Omental fat pad (tissue), 4 donors: ENCODE measurements at places on chromosomes 13 and 19.

DNA sequence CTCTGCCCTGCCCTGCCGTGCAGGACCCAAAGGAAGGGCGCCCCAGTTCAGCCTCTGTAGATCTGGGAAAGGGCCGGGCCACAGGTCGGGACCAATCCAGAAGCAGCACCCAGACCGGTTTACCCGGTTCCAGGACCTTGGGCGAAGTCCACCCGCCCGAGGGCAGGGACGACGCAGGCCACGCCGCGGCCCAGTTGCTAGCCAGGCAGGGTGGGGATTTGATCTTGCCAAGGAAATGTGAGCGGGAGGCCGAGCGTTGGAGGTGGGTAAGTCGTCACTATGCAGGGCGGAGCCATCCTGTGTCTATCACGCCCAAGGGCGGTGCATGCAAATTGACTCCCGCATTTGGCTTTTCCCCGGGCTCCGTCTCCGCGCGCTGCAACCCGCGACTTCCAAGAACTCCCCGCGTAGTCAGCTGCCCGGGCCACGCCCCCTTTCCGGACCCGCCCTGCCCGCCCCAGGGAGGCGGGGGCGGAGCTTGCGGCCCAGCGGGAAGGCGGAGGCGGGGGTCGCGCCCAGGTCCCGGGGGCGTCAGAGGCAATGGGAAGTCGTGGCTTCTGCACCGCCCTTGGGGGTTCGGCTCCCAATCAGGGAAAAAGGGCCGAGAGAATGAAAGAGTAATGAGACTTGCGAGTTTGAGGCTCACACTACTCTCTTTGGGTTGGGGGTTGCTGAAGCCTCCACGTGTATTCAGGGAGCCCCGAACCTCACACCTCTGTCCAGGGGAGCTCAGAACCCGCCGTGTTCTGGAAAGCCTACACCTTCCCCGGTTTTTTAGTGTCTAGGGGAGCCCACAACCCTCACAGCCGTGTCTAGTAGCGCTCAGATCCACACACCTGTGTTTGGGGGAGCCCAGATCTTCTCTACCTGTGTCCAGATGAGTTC, 12.8 kb downstream of the IER2 start:
- DNase-seq, result peak; percentile 92

- DNase-seq, result peak; percentile 9
Observed at GRCh38 chr13:112902101-112902651, 66.8 kb upstream of the MCF2L start.

GRCh38 chr19:41324921-41325639, 15.1 kb downstream of the CCDC97 start:
- DNase-seq, result no peak

- no peak for DNase-seq
Observed at GRCh38 chr13:94325650-94326049, 153.8 kb downstream of the DCT start.

GRCh38 chr13:98155475-98156109, 12.7 kb downstream of the FARP1 start:
- DNase-seq, result no peak

- DNase-seq, result no peak
Observed at GRCh38 chr19:32422435-32422834, 16.9 kb downstream of the DPY19L3 start.

DNA sequence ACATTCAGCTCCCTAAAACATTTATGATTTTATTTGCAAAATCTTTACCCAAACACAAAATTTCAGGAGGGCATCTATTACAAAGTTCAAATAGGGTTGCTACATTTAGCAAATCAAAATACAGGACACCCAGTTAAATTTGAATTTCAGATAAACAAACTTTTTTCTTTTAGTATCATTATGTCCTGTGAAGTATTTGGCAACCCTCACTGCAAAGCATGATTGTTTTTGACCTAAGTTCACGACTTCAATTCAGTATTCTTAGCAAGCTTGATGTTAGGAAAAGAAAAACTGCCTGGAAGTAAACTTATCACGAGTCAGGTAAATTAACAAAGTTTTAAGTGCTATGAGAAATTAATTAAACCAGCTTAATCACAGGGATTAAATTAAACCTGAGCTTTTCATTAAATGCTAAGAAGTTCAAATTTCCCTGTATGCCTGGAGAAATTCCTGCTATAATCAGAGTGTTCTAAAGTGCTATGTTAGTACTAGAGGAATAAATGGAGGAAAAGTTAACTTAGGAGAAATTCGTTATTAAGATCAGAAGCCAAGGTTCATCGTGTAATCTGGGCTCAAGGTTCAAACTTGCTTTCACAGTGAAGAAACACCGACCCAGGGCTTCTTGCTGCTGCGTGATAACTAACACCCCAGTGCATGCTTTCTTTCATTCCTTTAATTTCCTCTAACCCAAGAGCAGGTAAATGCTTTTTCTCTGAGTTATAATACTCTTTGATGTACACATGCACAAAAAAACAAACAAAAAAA, 298.1 kb downstream of the FOXO1 start:
- DNase-seq, result no peak

DNA sequence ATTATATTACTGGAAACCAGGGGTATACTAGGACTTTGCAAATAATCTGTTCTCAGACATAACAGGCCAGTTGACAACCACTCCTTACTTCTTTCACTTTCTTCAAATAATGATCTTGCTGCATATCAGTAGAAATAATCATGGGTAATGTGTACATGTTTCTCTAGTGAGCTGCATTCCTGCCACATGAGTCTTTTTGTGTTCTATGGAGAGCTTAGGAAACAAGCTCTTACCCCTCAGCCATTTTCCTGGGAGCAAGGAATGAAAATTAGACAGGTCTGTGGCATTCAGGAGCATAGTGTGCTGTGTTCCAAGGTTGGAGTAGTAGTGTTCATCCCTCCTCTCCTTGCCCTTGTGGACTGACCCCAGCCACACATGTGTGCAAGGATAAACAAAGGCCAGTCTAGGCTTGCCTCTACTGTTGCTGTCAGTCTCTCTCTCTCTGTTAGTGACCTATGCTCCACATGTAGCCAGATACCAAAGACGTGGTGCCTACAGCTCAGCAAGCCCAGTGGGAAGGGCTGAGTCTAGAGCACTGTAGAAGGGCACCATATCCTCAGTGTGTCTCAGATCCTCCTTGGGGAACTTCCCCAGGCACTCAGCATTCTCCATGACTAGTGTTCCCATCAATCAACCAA, 11.5 kb upstream of the OXGR1 start:
- no peak for DNase-seq

DNA sequence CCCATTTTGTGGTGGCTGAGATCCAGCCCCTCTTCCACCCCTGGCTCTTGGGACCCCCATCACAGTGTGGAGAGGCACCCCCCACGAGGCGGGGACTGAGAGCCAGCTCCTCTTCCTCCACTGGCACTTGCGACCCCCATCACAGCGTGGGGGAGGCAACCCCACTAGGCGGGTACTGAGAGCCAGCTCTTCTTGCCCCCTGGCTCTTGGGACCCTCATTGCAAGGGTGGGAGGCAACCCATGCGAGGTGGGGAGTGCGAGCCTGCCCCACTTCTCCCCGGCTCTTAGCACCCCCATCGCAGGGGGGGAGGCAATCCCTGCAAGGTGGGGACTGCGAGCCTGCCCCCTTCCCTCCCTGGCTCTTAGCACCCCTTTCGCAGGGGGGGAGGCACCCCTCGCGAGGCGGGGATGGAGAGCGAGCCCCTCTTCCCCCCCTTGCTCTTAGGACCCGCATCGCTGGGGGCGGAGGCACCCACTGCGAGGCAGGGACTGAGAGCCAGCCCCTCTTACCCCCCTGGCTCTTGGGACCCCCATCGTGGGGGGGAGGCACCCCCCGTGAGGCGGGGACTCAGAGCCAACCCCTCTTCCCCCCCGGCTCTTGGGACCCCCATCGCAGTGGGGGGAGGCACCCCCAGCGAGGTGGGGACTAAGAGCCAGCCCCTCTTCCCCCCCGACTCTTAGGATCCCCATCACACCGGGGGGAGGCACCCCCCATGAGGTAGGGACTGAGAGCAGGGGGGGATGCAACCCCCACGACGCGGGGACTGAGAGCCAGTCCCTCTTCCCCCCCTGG, 364.6 kb upstream of the SPRY2 start:
- no peak for DNase-seq

DNA sequence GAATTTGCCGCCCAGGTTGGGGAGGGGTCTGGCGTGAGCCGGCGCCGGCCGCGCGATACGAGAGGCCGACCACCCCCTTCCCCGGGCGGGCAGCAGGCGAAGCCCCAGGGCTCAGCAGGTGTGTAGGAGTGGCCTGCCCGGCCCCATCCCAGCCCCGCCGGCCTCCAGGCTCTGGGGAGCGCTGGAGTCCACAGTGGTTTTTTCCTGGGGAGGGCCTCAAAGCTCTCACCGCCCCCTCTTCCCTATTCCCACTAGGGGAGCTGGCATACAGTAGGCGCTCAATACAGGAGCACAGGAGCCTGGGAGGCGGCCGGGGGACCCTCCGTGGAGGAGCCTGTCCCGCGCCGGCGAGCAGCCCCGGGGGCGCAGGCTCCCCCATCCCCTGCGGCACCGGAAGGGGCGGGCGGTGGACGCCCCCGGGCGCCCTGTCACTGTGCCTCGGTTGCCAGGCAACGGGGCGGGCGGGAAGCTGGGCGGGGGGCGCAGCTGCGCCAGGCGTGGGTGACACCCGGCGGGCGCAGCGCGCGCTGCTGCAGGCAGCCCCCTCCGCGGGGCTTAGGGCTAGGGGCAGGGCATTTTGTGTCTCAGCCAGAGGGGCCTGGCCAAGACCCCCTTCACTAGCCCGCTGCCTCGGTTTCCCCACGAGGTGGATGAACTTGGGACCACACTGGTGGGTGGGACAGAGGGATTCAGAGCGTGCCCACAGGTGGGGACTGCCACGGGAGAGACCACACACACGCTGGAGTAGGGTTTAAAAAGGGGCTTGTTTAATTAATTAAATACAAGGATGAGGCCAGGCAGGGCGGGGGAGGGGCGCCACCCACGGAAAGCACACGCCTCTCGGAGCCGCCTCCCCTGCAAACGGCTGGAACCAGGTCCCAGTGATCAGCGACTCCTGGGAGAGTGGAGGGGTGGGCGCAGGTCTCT, 3.6 kb upstream of the REXO1 start:
- DNase-seq, result no peak

DNA sequence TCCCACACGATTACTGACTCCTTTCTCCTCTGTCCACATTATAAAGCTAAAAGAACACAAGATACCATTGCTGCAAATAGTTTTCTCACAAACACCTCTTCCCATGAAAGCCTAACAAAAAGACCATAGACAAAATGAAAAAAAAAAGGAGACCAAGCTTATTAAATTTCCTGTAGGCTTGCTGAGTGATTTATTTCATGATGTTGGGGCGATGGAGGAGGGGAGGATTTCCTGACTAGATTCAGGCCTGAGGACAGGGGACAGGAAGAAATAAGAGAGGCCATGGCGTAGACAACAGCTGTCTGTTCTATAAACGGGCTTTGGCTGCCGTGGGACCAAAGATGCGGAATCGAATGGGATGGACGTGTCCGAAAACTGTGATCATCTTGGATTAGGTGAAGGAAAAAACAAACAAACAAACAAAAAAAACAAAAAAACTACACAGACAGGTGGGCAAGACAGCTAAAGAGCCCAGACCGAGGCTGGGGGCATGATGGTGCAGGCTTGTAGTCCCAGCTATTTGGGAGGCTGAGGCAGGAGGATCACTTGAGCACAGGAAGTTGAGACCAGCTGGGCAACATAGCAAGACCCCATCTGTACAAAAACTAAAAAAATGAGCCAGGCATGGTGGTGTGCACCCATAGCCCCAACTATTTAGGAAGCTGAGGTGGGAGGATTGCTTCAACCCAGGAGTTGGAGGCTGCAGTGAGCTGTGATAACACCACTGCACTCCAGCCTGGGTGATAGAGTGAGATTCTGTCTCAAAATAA, 5.3 kb downstream of the TMPRSS9 start:
- DNase-seq, result no peak

- no peak for DNase-seq
Observed at GRCh38 chr19:34816708-34817107, 43.7 kb upstream of the ZNF599 start.

DNA sequence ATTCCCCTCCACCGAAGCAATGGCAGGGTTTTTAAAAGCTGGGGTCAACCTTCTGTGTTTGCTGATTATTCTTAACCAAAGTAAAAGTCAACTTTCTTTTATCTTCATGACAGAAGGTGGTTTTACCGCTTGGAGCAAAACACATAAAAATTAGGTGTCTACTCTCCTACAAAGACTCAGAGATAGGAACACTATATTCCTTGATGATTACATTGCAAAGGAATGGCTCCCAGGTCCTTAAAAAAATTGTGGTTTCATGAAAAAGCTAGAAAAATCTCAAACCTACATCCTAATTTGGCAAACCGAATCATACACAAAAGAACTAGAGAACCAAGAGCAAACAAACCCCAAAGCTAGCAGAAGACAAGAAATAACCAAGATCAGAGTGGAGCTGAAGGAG, 760.4 kb upstream of the PCDH20 start:
- DNase-seq, result no peak

GRCh38 chr13:46289260-46289955, 77.7 kb downstream of the LRRC63 start:
- no peak for DNase-seq

GRCh38 chr19:795691-796581, 1.3 kb upstream of the PTBP1 start:
- no peak for DNase-seq

DNA sequence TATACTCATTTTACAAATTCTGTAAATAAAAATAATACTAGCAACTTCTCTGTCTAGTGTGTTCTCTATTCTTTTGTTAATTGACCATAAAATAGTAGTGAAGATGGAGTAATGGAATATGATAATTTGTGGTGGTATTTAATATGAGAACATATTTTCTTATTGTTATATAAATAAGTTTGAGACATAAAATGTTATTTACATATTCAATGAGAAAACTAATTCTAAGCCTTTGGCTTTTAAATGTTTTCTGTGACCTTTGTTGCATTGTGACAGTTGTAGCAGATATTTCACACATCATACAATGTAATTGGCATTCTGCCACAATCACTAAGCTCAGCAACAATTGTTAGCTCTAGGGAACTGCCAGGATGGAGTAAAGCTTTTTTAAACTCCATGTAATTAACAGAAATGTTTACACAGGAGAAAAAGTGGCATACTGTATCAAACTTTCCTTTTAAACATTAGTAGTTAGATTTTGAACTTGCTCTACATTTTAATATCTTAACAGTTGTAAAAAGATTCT, 562.1 kb upstream of the PCDH9 start:
- no peak for DNase-seq

DNA sequence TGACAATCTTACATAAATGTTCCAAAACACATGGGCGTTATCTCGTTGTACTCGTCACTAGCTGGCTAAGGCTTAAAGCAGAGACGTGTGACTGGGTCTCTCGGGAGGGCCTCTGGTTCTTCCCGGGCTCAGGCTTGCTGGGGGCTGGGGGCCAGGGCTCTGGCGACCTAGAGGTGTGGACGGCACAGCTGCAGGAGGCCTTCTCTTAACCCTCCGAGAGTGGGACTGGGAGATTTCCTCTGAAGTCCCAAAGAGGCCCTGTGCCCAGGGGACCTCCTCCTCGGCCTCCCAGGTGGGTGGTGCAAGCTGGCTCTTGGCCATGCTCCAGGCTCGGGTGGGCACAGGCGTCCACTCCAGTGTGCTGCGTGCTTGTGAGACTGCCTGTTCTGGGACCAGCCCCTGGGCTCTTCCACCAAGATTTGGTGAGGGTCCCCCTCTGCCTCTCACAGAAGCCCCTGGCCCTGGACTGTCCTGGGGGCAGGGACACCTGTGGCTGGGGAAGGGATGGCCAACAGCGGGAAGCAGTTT, 2.2 kb downstream of the CAPS start:
- no peak for DNase-seq

- DNase-seq, result no peak
Observed at GRCh38 chr19:6738787-6739389, 592 bp upstream of the TRIP10 start.
